ENCODE measurements at places on chromosomes 1 and 21. TPM values are rescaled to one million over a fixed set of nuclear protein-coding genes. Genes with fewer than 3 reads are reported as not detected.

The KRTAP12-2 gene
- total RNA-seq = not detected

The IER5 gene
- total RNA-seq = 73.9 TPM

The TMEM82 gene
- not detected for total RNA-seq

The FCRL4 gene
- total RNA-seq = 0.38 TPM

The GPR25 gene
- not detected for total RNA-seq

The C1orf56 gene
- total RNA-seq = 1.6 TPM

The KRTAP21-3 gene
- total RNA-seq = not detected

The C1orf74 gene
- total RNA-seq = 3.4 TPM

The LCE6A gene
- total RNA-seq = not detected

The PROK1 gene
- not detected for total RNA-seq

The LUZP1 gene
- total RNA-seq = 24.8 TPM

The SLC35A3 gene
- 11.8 TPM for total RNA-seq

The BATF3 gene
- 44.9 TPM for total RNA-seq

The HAX1 gene
- total RNA-seq = 95.3 TPM

The ADAM30 gene
- total RNA-seq = not detected

The RIPK4 gene
- not detected for total RNA-seq

The LCE1E gene
- total RNA-seq = 3.7 TPM

The S100A9 gene
- total RNA-seq = 0.37 TPM
